ENCODE measurements at places on chromosomes 5 and 9.

- peak; percentile 23 for DNase-seq
Observed at GRCh38 chr5:76790632-76791290, 28.1 kb upstream of the F2RL1 start.

DNA sequence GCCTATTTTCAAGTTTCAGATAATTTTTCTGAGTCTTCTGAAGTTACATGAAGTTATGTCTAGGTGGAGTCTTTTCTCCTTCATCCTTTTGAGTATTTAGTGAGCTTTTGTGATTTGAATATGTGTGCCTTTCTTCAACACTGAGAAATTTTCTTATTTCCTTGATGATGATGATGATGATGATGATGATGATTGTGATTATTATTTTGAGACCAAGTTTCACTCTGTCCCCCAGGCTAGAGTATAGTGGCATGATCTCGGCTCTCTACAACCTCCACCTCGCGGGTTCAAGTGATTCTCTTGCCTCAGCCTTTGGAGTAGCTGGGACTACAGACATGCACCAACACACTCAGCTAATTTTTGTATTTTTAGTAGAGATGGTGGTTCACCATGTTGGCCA is 26.2 kb downstream of the ENTREP1 start:
- DNase-seq: no peak

- DNase-seq: no peak
Observed at GRCh38 chr5:142808878-142809598, 38.9 kb downstream of the ARHGAP26 start.

DNA sequence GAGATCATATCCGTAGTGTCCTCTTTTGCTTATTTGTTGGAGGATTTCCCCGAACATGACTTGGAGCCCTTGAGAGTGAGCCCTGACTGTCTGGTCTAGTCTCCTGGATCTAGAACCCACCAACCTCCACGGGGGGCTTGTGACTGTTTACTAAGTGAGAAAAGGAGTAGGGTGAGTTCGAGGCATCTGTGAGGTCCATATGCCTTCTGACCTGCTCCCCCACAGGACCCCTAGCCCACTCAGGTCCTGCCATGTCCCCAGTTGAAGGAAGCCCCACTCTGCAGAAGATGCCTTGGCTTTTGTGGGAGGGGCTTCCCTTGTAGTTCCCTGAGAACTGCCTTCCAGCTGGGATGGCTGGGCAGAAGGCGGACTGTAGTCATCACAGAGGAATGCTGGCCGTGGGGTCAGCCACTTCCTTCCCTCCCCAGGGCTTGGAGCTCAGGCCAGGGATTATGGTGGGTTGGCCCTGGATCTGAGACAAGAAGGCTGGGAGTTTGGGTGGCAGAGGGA is 7.0 kb upstream of the IRF1 start:
- no peak for DNase-seq

DNA sequence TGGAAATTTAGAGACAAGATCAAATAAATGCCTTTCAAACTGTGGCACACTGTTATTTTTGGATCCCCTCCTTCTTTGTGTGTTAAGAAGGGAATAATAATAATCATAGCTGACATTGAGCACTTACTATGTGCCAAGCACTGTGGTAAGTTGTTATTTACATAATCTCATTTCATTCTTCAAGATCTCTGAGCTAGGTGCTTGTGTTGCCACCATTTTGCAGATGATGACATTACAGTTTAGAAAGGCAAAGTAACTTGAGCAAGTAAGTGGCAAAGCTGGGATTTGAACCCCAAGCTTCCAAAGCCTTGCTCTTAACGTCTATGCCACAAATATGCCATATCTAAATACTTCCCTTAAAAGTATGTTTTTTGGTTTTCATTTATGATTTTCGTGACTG is 121.8 kb upstream of the TMEM161B start:
- no peak for DNase-seq

- no peak for DNase-seq
Observed at GRCh38 chr5:56253126-56253525, 20.0 kb upstream of the ANKRD55 start.

- no peak for DNase-seq
Observed at GRCh38 chr9:113649054-113649453, 185.5 kb downstream of the RGS3 start.

GRCh38 chr9:119365291-119366027 is 3.8 kb downstream of the BRINP1 start:
- no peak for DNase-seq

- DNase-seq: no peak
Observed at GRCh38 chr5:16916262-16916878, 19.7 kb downstream of the MYO10 start.

DNA sequence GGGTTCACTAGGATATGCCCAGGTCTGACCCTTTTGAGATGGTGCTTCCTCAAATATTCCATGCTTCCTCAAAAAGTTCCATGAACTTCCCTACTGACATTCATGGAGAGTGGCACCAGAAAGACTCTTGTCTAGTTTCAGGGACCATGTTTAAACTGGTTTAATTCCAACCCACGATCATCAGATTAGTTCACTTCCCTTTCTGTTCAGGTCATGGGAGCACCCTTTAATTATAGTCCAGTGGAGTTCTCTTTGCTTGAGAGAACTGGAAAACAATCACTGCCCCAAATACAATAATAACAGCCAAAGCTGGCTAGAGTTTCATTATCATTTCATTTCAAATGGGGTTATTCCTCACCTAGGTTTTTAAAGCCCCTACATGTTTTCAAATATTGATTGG is 9.7 kb upstream of the ERBIN start:
- no peak for DNase-seq

GRCh38 chr5:119374901-119375300 is 19.1 kb downstream of the TNFAIP8 start:
- no peak for DNase-seq

- DNase-seq: no peak
Observed at GRCh38 chr9:109307380-109308240, 13.2 kb downstream of the EPB41L4B start.

- DNase-seq: no peak
Observed at GRCh38 chr5:135040333-135041144, 6.5 kb upstream of the PITX1 start.

DNA sequence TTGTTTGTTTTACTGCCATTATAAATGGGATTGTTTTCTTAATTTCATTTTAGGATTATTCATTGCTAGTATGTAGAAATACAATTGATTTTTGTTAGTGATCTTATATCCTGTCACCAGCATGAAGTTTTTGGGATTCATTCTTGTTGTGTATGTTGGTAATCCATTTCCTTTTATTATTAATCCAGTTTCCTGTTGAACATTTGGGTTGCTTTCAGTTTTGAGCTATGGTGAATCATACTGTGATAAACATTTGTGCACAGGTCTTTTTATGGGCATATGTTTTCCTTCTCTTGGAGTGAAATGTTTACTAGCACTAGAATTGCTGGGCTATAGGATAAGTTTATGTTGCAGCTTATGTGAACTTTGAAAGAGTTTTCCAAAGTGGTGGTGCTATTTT is 69.6 kb downstream of the MAN2A1 start:
- no peak for DNase-seq

DNA sequence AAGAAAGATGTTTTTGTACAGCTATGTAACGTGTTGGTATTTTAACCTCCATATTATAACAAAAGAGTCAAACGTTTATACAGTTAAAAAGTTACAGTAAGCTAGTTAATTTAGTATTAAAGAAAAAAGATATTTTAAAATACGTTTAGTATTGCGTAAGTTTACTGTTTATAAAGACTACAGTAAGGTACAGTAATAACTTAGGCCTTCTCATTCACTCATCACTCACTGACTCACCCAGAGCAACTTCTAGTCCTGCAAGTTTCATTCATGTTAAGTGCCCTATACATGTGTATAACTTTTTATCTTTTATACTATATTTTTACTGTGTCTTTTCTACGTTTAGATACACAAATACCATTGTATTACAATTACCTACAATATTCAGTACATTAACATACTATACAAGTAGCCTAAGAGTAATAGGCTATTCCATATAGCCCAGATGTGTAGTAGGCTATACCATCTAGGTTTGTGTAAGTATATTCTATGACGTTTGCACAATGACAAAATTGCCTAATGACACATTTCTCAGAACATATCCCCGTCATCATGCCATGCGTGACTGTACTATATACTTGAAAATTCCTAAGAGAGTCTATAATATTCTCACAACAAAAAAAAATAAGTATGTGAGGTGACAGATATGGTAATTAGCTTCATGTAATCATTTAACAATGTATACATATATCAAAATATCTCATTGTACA is 33.8 kb downstream of the ERP44 start:
- no peak for DNase-seq

GRCh38 chr5:128143911-128144310 is 60.3 kb downstream of the SLC12A2 start:
- DNase-seq: no peak

DNA sequence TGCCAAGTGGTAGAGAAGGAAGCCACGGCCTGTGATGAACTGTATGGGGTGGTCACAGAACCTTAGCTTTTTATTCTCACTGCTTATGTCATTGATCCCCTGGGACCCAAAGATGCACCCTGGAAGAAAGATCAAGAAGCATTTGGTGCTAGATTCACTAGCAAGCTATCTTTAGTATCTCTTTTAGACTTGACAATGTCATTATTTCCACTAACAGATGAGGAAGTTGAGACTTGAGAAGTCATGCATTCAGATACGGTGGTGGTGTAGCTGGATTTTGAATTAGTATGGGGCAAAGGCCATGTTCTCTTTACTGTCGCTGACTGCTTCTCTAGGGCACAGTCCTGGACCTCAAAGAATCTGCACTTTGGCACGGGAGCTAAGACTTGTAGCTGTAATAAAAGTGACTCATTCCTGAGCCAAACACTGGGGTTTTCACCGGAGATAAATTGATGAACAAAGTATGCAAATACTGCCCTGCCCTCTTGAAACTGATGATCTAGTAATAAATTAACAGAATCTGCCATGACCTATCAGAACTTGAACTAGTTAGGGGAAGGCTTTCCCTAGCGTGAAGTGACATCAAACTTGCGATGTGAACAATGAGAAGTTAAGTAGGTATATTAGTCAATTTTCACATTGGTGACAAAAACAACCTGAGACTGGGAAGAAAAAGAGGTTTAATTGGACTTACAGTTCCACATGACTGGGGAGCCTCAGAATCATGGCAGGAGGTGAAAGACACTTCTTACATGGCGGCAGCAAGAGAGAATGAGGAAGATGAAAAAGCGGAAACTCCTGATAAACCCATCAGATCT is 5.4 kb downstream of the GDA start:
- DNase-seq: no peak

DNA sequence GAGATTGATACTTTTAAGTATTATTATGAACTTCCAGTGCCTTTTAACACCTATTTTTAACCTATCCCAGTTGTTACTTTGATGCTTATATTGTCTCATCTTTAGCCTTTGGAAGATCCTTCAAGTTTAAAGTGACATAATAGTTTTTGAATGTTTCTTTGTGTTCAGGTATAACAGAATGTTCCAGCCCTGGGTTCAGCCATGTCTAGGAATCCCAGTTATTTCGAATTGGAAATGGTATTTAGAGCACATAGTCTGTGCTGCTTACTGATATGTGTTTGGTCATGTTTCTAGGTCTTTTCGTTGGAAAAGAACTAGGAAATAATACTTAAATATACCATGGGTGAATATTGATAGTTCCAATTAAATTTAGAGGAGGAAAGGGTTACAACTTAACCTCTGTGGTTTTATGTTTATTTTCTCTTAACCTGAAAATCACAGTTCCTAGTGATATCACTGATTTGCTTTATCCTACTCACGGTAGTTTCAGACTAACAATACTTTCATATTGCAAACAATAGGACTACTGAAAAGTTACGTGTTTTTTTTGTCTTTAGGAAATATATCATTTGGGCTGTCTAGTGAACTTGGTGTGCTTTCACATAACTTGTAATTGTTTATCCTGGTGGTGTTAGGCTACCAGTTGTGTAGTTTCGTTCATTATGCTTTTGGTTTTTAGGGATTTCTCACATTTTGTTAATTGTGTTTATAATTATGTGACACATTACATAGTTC is 37.8 kb downstream of the UHRF2 start:
- DNase-seq: no peak

DNA sequence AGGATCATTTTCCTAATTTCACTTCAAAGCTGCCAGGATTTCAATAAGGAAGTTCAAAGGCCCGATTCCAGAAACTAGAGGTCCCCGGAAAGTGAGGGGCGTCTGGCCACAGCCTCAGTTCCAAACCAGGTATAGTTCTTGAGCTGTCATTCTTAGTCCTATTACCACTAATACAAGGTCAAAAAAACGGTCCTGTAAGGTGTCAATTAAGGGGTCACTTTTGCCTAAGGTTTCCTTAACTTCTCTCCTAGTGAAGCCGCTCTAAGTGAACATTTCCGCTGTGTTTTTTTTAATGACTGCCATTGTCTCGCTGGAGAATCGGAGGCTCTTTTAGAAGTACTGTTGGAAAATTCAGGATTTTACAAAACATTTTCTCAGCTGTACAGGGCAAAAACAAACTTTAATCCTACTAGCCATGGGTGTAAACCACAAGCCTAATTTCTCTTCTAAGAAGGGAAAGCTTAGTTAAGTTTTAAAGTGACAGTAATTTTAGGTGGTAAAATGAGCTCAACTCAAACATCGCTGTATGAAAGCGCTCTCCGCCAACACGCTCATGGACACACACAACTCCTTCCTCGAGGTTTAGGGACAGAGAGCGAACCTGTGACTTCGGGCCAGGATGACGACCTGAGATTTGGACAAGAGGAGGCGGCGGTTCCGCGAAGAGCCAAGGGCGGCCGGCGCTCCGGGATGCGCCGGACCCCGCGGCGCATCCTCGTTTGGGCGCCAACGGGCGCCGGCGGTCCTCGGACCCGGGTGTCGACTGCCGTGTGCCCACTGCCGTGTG is 76.7 kb upstream of the IFNE start:
- DNase-seq: no peak

DNA sequence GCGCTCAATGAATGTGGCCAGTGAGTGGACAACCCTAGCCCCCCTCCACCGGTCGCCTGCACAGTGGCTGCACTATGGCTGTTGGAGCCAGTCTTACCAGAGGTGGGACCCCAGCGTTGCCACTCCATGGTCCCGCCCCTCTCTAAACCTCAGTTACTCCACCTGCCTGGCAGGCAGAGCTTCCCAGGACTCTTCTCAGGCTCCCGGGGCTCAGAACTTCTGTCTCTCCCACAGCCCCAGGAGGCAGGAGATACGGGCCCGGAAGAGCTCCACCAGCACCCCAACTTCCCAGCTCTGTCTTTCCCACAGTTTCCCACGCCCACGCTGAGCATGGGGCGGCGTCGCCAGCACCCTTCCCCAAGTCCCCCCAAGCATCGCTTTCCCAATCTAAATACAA is 975 bp downstream of the RASGEF1C start:
- no peak for DNase-seq
